ENCODE measurements at places on chromosomes 2 and 18. TPM values are rescaled to one million over a fixed set of nuclear protein-coding genes. Genes with fewer than 3 reads are reported as not detected.

DNA sequence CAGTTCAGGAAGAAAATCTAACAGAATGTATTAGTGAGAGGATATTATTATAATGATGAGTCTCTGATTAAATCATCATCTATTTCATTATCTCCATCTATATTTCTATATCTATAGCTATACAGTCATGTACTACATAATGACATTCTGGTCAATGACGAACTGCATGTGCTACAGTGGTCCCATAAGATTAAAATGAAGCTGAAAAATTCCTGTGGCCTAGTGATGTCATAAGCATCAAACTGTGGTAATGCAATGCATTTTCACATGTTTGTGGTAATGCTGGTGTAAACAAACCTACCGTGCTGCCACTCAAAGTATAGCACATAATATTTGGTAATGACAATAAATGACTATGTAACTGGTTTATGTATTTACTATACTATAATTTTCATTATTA lies 1127.9 kb upstream of the CHAC2 start:
- no peak for DNase-seq
- H3K36me3 ChIP-seq, result no peaks in the 10 kb centered on the region
- H3K27ac ChIP-seq, result no peak overlapping the region
- H3K27me3 ChIP-seq, result no peaks in the 10 kb centered on the region
- no peaks in the 10 kb centered on the region for H3K4me1 ChIP-seq

DNA sequence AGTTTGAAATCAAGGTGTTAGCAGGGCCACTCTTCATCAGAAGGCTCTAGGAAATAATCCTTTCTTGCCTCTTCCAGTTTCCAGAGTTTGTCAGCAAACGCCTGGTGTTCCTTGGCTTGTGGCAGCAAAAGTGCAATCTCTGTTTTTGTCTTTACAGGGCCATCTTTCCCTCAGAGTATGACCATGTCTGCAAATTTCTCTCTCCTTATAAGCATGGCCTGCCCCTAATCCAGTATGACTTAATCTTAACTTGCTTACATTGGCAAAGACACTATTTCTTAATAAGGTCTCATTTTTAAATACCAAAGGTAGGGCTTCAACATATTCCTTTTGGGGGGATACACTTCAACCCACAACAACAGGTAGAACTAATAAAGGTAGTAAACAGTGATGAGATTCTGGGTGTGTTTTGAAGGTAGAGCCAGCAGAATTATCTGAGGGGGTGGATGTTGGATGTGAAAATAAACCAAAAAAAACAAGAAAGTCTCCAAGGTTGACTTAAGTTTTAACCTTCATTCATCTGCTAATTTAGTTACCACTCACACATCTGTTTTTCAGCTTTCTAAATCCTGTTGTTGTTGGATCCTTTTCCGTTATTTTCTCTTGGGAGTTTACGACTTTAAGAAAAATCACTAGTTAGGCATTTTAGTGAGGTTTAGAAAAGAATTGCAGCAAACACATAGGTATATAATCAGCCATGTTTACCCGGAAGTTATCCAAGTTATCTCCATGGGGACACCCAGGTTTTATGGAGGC lies 234.4 kb upstream of the FIGN start:
- H3K27ac ChIP-seq, result no peak overlapping the region
- H3K36me3 ChIP-seq, result no peaks in the 10 kb centered on the region
- no peaks in the 10 kb centered on the region for H3K27me3 ChIP-seq
- no peaks in the 10 kb centered on the region for H3K4me1 ChIP-seq
- H3K4me3 ChIP-seq, result no peak overlapping the region

The DCC gene
- 5.4 TPM for total RNA-seq

The SLC5A7 gene
- total RNA-seq, result 0.36 TPM

The MARCHF4 gene
- total RNA-seq, result 0.93 TPM

The RAB6C gene
- total RNA-seq, result 0.50 TPM

The COL4A4 gene
- total RNA-seq, result 1.9 TPM

The ARHGEF33 gene
- 1.5 TPM for total RNA-seq

Measured in type B pancreatic cell (in vitro differentiated cells).